ENCODE measurements at places on chromosomes 16 and 17.

GRCh38 chr16:89409161-89409711 is 81.1 kb downstream of the ANKRD11 start:
- DNase-seq = no peak

DNA sequence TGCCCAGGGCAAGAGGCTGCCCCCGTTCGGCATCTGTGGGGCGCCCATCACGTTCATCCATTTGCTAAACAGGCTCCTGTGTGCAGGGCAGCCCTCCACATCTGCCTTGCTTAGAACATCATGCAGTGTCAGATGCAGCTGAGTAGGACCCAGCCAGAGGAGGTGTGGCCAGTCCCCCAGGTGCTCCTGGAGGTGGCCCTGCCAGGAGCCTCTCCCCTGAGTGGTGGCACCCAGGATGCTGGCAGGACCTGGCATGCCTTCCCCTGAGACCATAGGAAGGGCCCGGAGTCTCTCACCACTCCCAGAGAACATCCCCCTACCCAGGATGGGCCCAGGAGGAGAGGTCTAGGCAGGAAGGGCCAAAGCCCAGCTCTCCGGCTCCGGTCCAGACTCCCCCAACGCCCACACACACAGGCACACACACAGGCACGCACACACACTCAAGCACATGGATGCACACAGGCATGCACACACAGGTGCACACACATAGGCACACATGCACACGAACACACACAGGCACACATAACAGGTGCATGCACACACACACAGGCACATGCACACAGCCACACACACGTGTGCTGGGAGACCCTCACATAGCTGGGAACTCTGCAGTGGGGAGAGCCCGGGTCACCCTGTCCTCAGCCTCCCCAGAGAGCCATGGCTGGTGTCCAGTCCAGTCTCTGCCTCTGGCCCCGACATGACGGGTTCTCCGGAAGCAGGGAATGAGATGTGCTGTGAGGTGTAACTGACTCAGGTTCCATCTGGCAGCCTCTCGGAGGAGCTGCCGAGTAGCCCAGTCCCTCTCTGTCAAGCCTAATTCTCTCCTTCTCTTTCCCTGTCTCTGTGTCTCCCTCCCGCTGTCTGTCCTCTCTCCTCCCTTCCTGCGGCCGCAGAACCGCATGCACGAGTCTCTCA is 74.6 kb downstream of the AMFR start:
- DNase-seq = peak; percentile 70

- no peak for DNase-seq
Observed at GRCh38 chr16:28984091-28984490, 761 bp upstream of the LAT start.

DNA sequence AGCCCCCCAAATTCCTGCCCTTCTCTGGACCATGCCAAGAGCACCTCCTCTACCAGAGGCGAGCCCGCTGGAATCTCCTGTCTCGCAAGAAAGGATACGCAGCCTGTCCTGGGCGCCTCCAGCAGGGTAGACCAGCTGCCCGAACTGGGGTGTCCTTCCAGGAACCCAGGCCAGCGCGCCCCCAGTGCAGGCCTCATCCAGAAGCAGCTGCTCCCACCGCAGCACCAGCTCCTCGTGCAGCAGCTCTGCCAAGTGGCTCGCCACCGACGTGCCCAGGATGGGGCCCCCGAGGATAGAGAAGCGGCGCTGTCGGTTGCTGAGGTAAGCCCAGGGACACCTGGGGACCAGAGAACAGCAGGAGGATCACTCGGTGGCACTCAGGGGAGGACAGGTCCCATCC is 4.8 kb downstream of the TAF1C start:
- no peak for DNase-seq

GRCh38 chr16:29892458-29892813 is 6.9 kb downstream of the SEZ6L2 start:
- DNase-seq = no peak

DNA sequence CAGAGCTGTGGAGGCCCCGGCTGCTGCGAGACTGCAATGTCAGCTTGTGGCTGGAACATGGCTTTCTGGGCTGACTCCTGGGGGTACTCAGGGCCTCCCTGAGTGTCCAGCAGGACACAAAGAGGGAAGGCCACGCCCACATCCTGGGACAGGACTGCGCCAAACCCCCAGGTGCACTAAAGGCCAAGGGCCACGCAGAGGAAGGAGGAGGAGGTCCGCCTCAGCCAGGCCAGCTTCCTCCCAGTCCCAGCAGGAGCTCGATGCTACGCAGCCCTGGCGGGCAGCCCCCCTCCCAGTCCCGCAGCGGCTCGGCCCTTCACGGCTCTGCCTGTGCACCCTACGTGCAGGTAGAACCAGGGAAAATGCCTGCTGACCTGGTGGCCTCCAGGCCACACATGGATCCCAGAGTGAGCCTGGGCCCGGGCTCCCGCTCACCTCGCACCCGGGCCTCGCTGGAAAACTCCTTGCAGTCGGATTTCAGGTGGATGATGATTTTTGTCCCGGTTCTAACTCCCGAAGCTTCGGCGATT is 21.2 kb downstream of the DNASE1 start:
- no peak for DNase-seq

GRCh38 chr16:49366669-49367068 is 6.9 kb upstream of the C16orf78 start:
- no peak for DNase-seq

- peak; percentile 63 for DNase-seq
Observed at GRCh38 chr16:6165330-6165979, 1067.9 kb upstream of the EEF2KMT start.

DNA sequence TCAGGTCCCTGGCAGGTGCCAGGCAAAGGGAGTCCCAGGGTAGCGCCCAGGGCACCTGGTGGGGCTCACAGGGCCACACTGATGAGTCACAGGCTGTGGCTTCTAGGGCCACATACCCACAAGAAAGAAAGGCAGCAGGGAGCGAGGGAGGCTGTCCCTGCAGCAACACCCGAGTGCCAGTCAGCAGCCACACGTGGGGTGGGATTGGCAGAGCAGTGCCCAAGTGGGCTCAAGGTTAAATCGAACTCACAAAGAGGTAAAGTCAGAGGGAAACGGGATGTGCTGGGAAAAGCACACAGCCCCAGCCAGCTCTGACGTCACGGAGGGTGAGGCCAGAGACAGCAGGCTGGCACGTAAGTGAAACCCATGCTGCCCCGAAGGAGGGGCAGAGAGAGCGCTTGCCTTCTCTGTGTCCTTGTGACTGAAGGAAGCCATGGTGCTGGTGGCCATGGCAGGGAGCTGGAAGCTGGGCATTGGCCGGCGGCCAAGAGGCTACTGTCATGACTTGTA is 33.8 kb downstream of the FA2H start:
- DNase-seq = peak; percentile 11

- no peak for DNase-seq
Observed at GRCh38 chr16:31083556-31083955, 5.2 kb downstream of the PRSS53 start.

All from cerebellar cortex (tissue), 1 donor.